SW480 (cell line): ENCODE measurements at places on chromosomes 6 and 20.

- peak; percentile 91 for DNase-seq
Measured at GRCh38 chr20:25399037-25399430, 8.4 kb upstream of the ABHD12 start.

- DNase-seq: no peak
Measured at GRCh38 chr6:105332576-105332975, 70.3 kb downstream of the PREP start.

GRCh38 chr6:47073125-47074110 lies 31.3 kb upstream of the ADGRF1 start:
- no peak for DNase-seq

DNA sequence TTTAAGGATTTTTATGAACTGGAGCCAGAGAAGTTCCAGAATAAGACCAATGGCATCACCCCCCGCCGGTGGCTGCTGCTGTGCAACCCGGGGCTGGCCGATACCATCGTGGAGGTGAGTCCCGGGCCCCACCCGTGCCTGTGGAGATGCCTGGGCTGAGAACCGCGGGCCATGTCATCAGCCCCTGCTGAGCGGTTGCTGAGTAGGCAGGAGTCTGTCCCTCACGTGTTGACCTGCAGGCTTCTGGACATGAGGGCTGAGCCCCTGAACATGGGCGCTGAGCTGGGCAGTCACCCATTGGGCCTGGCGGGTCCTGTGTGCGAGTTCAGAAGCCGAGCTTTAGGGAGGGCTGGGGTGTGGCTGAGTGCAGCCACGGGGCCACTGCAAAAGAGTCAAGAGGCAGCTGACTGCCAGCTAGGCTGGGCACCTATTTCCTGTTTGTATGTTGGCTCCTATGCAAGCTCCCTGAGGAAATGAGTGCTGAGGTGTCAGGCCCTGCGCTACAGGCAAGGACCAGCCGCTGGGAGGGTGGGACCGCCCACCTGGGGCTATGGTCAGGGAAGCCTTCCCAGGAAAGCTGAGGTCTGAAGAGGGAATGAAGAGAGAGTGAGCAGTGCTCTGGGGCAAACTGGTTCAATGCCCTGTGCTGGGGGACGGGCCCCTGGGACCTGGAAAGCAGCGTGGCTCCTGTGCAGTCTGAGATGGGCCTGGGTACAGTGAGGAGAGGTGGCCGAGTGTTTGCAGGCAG lies 34.3 kb downstream of the PYGB start:
- DNase-seq: no peak

DNA sequence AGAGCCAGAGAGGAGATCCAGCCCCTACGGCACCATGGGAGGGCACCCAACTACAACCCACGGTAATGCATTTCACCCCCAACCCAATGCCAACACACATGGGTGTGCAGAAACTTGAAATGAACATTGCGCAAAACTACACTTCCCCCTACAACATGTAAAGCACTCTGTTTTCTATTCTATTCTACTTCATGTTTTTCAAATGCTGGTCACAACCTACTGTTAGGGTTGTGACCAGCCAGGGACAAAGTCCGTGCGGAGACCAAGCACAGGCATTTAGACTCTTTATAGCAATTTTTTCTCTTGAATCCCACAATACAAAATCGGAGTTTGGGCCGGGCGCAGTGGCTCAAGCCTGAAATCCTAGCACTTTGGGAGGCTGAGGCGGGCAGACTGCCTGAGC lies 90.6 kb downstream of the MRPL14 start:
- DNase-seq: no peak

DNA sequence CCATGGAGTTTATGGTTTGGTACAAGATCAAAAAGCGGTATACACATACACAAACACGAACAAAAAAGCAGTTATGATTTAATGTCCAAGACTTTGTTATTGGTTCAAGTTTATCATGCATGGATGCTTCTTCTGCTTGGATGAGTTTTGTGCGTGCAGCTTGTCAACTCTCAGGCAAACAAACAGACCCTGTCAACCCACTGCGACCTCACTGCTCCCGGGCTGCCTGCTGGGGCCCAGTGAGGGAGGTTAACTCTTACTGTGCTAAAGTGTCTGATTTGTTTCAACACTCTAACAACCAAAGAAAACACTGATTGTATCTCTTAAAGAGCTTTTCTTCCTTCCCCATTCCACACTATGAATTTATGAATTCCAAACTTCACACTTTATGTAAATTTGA lies 26.8 kb upstream of the DDR1 start:
- peak; percentile 37 for DNase-seq

DNA sequence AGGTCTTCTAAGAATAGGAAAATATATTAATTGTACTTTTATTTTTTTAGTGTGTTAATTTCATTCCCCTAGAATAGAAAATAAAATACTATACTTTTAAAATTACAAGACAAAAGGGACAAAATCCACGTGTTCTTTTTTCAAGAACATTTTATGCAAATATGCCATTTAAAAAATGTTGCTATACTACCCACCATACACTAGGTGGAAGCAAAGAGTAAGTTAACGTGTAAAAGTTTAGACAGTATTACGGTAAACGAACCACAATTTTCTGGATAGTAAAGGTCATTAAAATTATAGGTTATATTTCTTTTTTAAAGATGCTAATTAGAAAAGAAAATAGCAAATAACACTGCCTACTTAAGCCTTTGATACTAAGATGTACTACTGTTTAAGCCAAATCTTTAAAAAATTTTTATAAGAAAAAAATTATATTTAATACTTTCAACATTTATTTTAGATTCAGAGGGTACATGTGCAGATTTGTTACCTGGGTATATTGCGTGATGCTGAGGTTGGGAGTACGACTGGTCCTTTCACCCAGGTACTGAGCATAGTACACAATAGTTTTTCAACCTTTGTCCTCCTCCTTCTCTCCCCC lies 287.6 kb downstream of the PHF3 start:
- peak; percentile 27 for DNase-seq

GRCh38 chr20:49437057-49437456 lies 45.4 kb downstream of the KCNB1 start:
- no peak for DNase-seq

- no peak for DNase-seq
Measured at GRCh38 chr20:15058841-15059240, 721.4 kb upstream of the FLRT3 start.

- no peak for DNase-seq
Measured at GRCh38 chr6:151310852-151311767, 71.3 kb downstream of the AKAP12 start.

GRCh38 chr6:122660296-122660695 lies 50.1 kb downstream of the PKIB start:
- no peak for DNase-seq

GRCh38 chr20:12153628-12154027 lies 235.9 kb downstream of the BTBD3 start:
- no peak for DNase-seq

DNA sequence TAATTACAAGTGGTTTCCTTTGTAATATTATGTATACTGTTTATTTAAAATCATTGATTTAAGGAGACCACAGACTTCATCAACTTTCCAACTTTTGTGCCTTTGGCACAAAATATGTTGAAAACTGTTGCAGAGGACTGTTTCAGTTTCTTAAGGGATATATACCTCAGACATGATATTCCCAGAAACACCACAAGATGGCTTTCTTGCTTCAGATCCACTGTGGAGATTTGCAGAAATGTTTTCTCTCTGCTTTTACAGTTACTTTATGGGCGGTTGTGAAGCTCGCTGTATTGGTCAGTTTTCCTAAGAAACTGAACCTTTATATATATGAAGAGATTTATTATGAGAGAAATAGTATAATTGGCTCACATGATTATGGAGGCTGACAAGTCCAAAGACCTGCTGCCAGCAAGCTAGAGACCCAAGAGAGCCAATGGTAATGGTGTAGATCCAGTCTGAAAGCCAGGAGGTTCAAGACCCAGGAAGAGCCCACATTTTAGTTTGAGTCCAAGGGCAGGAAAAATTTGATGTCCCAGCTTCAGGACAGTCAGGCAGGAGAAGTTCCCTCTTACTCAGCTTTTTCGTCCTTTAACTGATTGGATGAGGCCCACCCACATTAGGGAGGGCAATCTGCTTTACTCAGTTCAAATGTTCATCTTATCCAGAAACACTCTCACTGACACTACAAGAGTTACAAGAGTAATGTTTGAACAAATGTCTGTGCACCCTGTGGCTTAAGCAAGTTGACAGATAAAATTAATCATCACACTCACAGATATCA lies 12.8 kb downstream of the ME1 start:
- peak; percentile 30 for DNase-seq

DNA sequence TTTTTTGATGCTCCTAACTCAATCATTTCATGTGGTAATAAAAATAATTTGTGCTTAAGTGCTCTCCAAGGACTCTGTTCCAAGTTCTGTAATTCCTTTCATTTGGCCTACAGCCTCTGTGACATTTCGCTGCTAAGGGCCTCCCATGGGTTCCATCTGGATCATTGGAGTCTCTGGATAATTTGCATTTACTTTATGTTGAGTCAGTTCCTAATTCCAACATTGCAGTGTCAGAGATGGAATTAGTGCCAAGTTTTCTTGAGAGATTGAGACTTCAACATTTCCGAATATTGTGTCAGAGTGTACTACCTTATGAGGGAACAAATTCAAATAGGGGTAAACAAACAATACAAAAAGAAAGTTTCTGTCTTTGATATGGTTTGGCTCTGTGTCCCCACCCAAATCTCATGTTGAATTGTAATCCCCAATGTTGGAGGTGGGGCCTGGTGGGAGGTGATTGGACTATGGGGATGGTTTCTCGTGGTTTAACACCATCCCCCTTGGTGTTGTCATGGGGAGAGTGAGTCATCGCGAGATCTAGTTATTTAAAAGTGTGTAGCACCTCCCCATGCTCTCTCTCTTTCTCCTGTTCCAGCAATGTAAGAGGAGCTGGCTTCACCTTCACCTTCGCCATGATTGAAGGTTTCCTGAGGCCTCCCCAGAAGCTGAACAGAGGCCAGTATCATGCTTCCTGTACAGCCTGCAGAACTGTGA lies 244.1 kb upstream of the TBX18 start:
- no peak for DNase-seq

DNA sequence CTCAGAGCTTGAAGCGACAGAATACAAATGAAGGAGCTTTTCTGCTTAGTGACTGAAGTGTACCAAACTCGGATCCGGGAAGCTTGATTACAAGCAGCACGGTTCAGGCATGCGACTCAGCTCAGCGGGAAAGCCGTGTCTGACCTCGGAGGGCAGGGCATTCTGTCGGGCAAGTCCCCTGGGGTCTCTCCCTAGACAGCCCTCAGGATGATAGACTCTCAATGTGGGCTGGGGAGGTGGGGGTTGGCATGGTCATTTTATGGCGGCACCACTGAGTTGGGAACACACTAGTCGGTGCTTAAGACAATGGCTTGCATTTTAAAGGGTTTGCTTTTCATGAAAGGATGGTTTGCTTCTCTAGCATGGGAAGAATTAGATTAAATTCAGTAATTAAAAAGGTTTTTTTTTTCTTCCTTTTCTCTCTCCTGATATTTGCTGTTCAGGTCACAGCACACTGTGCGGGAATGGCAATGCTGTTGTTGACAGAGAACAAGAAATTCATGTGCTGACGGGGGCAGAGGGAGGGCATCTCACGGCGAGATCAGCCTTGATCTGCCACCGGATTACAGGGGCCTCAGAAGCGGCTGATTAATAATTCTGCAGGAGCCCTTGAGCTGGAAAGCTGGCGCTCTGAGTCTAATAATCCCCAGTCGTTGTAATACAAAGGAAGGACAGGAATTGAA lies 80.7 kb upstream of the TRAF3IP2 start:
- DNase-seq: no peak

DNA sequence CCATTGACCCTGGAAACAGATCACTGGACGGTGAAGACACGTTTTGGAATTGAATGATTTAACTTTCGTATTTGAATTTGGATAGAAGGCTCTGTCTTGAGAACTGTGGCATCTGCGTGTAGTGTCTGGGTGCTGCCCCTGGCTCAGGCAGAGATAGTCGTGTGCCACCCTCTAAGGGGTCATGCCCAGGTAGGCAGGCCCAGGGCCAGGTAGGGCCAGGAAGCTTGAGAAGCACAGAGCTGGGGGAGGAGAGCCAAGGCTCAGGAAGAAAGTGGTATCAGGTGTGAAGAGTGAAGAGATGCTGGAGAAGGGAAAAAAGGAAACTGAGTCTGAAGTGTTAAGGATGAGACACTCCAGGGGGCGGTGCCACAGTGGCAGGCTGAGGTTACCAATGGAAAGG lies 75.5 kb downstream of the IYD start:
- DNase-seq: no peak

GRCh38 chr6:166615059-166615770 lies 11.8 kb downstream of the RPS6KA2 start:
- DNase-seq: peak; percentile 30

- DNase-seq: no peak
Measured at GRCh38 chr6:7784706-7785105, 58.8 kb downstream of the BMP6 start.

DNA sequence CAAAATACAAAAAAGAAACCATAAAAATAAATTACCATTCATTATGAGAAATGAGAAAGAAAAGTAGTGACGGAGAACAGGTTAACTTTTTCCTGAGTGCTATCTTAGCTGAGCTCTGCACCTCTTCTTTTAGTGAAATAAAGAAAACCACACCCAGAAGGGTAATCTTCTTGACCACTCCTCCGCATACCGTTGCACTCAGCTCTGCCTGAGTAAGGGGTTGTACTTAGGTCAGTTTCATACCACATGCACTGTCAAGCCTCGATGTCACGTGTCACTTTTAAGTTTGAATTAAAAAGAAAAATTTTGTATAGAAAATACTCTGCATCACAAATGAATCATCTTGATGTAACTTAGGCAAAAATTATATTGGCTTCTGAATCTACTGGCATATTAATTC lies 2.8 kb downstream of the EZR start:
- no peak for DNase-seq

- DNase-seq: no peak
Measured at GRCh38 chr6:42434237-42434636, 17.5 kb downstream of the TRERF1 start.

DNA sequence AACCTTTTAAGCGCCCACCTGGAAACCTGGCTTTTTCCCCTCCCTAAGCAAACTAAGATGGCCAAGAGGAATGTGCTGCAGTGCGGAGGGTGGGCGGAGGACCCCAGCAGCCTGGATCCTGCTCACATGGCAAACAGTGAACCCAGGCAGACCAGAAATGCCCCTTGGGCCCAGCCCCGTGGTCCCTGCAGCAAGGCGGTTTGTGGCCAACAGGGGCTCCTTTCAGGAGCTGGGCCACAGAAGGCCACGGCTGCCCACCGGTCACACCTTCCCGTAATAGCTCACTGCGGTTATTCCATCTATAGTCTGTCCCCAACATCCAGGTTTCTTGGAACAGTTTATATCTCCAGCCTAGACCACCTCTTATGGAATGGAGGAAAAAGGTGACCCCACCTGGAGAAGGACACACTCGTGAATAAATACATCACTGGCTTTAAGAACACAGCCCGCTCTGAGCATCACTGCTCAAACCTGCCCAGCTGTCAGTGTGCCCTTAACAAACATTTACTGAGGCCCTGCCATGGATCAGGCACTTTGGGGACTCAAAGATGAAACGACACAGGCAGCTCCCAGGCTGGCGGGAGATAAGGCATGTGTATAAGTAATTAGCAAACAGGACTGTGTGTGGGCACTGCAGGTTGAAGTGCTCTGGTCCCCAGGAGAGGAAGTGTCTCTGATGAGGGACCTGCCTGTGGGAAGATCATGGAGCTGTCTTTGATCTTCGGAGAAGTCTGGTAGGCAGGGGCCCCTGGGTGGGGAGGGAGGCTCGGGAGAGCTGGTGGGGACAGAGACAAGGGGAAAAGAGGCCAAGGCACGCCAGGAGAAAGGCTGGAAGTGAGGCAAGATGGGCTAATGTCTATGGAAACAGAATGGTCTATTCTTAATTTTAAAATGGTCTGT lies 3.2 kb upstream of the TUBB1 start:
- no peak for DNase-seq
